ENCODE measurements at places on chromosomes 5 and 9.
A peak's percentile ranks its signal among the peaks of the same experiment; 100 is the strongest.

GRCh38 chr9:20528253-20528652 is 94.0 kb downstream of the MLLT3 start:
- no peak for DNase-seq

- no peak for DNase-seq
Measured at GRCh38 chr5:153122403-153122802, 368.1 kb upstream of the GRIA1 start.

DNA sequence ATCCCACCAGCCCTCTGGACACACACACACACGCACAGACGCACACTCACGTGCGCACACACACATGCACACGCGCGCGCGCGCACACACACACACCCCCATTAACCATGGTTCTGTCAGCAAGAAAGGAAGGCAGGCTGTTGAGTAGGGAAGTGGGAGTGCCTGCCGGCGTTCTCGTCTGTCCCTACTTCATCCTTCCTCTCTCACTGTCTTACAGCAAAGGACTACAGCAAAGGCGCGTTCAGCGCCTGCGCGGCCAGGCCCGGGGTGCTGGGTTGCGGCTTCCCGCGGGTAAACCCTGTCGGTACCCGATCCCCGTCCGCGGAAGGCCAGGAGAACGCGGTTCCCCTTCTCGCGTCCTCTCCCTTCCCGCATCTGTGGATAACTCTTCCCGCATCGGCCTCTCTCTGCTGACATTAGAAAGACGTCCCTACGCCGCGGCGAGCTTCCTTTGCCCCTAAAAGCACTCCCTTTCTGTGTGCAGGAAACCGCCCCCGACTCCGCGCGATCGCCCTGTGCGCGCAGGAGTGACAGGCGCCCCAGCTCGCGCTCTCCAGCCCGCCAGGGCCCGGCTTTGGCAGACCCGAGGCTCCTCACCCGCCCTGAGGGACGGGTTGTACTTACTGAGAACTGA is 219.2 kb downstream of the AGTPBP1 start:
- DNase-seq = peak; percentile 56

- DNase-seq = no peak
Measured at GRCh38 chr9:99749641-99750040, 72.0 kb upstream of the NR4A3 start.

DNA sequence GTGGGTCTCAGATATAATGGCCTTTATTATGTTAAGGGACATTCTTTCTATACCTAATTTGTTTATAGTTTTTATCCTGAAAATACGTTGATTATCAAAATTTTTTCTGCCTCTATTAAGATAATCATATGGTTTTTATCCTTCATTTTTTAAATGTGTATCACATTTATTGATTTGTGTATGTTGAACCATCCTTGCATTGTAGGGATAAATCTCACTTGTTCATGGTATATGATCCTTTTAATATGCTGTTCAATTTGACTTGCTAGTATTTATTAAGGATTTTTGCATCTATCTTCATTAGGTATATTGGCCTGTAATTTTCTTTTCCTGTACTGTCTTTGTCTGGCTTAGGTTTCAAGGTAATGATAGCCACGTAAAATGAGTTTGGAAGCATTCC is 25.5 kb downstream of the PKD2L2 start:
- DNase-seq = no peak

DNA sequence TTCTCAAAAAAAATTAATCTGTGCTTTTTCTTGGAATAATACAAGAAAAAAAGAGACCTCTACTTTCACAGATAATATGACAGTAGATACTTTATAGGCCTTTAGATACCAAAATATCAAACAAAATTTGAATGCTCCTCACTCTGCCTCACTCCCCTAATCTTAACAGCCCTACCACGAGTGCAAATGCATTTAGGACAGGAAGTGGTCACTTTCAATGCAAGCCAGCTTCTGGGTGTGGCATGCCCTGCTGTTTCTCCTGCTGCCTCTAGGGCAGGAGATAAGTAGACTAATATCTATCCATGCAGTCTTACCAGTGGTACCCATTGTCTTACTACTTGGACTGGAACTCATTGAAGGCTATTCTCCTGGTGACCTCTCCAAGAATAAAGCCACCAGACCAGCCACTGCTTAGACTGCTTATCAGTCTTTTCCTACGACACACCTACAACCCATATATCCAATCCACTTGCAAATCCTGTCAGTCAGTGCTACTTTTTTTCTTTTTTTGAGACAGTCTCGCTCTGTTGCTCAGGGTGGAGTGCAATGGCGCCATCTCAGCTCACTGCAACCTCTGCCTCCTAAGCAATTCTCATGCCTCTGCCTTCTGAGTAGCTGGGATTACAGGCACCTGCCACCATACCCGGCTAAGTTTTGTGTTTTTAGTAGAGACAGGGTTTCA is 23.0 kb downstream of the FRRS1L start:
- no peak for DNase-seq

DNA sequence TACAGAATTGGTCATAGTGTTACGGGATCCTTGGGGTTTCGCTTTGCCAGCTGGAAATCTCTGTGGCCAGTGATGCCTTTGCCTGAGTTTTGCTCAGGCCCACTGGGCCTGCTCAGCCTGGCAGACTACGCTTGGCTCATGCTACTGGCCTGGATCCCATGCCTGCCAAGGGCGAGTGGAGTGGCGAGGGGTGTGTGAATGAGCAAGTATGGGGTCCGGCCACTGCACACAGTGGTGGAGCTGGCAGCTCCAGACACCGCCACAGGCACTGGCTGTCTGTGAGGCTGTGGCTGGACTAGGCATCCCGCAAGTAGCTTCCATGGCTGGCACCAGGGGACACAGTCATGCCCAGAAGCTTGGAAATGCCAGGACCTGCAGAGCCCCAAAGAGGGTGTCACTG is 240.3 kb downstream of the ARRDC3 start:
- peak; percentile 89 for DNase-seq

GRCh38 chr5:9466697-9467096 is 79.2 kb downstream of the SEMA5A start:
- no peak for DNase-seq

GRCh38 chr5:159552751-159553150 is 222.5 kb upstream of the IL12B start:
- no peak for DNase-seq

- peak; percentile 93 for DNase-seq
Measured at GRCh38 chr5:36606428-36607113, at the start of gene SLC1A3. Gene SLC1A3, plus strand, starts transcription at chr5:36606606. Its CDS starts 1,818 bp downstream, at chr5:36608424.

DNA sequence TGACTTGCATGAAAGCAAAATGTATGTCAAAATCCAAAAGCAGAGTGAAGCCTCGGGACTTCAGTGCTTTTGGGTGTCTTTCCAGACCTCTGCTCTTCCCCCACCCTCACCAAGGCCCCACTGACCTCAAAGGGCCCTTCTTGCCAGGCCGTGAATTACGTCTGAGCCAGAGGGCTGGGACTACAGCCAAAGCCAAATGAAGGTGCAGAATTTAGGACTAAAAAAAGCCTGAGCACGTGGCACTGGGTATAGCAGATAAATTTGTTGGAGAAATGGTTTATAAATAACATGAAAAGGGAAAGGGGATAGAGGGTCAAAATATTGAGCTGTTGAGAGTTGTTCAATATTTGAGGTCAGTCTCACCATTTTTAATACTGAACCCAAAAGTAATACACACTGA is 163.4 kb downstream of the GHR start:
- DNase-seq = no peak

GRCh38 chr5:122779451-122779850 is 4.6 kb downstream of the SNX2 start:
- DNase-seq = no peak

DNA sequence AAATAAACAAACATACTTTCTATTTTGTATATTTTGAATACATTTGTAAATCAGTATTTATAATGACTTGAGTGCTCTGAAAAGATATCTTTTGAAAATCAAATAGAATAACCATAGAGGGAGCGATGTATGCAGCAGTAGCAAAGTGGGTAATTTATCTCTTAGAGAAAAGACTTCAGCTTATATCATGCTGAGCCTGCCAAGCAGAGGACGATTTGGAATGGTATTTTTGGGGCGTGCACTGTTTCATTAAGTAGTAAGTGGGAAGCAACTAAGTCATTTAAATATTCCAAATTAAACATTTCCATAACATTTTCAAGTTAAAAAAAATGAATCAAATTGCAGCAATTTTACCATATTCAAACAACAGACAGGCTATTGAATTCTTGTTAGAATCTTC is 147.6 kb downstream of the CDH10 start:
- DNase-seq = no peak

DNA sequence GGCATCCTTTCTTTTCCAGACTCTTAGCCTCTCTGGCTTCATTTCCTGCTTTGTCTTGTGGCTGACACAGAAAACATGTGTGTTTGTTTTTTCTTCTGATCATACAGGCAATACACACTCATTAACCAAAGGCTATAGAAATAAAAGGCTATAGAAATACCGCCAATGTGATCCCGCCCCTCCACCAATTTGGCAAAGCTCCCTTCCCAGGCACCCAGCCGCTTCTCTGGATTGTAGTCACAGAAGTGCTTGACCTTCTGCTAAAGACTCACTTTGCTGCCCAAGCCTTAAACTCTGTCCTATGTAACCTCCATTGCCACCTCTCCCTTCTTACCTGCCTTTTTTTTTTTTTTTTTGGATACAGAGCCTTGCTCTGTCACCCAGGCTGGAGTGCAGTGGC is 5.3 kb downstream of the TXNDC15 start:
- no peak for DNase-seq

- no peak for DNase-seq
Measured at GRCh38 chr9:8719833-8720486, 920.4 kb upstream of the DMAC1 start.

DNA sequence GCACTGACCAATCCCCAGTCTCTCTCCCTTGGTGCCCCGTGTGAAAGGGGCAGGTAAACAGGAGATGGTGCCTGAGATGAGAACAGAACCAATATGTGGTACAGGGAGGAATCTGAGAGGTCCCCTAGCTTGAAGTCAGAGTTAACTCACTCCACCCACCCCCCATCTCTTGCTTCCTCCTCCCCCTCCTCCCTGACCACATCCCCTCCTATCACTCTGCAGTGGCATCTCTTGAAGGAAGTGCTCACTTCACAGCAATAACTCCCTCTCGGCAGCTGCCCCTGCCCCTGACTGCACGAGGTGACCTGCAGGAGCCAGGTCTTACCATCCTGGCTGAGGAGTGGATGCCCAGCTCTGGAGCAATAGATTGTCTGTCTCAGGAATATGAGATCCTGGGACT is 224.0 kb downstream of the GAS1 start:
- DNase-seq = no peak

DNA sequence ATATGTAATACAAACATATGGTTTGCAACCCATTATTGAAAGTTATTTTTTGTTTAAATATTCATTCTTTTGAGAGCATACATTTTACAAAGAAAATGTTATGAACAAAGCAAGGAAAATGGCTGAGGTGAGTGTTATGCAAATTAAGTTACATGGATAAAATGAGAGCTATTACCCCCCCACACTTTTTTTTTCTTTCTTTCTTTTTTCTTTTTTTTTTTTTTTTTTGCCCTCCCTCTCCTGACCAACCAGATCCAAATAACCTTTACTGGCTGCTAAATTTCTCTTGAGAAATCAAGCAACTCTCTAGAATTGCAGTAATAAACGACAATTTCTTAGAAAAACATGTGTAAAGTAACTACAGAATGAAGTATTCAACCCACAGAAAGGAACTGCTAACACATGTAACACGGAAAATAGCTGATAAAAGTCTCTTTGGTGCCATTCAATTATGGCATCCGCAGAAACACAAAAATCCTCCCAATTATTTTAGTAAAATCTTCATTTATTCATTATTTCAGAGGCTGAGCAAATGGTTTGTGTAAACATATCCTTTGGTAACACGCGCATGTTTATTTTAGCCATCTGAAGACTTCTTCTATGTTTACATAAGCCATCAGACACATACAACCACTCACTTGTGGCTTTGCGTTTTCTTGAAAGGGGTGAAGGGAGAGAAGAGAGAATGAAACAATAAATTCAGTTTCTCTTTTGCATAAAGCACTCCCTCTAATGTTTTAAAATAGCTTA is 216.1 kb downstream of the NFIB start:
- no peak for DNase-seq

- no peak for DNase-seq
Measured at GRCh38 chr9:137176302-137177182, 4.7 kb upstream of the TMEM210 start.

DNA sequence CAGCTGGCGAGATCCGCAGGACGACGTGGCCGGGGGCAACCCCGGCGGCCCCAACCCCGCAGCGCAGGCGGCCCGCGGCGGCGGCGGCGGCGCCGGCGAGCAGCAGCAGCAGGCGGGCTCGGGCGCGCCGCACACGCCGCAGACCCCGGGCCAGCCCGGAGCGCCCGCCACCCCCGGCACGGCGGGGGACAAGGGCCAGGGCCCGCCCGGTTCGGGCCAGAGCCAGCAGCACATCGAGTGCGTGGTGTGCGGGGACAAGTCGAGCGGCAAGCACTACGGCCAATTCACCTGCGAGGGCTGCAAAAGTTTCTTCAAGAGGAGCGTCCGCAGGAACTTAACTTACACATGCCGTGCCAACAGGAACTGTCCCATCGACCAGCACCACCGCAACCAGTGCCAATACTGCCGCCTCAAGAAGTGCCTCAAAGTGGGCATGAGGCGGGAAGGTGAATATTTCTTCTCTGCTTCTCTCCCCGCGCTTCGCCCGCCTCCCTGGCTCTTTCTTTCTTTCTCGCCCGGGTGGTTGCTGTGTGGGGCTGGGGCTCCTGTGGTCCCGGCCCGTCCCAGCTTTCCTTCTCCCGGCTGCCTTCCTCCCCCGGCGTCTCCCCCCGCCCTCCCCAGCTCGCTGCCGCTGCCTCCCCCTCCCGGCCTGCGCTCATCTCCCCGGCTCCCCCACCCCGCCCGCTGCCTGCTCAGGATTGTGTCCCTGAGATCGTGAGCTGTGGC is 2.2 kb downstream of the NR2F1 start:
- DNase-seq = no peak

DNA sequence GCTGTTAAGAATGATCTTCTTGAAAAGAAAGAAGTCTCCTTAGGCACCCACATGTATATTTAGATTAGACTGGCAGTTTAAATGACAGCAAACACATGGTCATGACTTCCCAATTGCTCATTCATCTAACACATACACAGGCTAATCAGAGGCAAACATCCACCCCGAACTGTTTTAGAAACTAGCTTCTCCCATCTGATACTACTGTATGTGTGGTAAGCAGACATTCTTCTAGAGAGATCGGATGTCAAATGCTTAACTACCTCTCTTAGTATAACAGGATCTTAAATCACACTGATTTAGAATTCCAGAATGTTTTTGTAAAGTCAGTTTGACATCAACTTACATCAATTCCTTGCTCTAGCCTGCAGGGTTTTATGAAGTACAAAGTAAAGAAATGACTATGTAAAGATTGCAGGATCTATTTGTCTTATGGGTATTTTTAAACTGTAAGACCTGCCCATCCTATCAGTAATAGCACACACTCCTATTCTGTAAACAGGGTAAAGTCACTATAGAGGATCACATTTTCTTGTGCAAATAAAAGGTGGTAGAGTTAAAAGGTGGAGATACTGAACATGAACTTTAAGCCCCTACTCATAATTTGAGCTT is 239.7 kb downstream of the MLLT3 start:
- DNase-seq = no peak
